ENCODE measurements at places on chromosomes 2 and 18.

DNA sequence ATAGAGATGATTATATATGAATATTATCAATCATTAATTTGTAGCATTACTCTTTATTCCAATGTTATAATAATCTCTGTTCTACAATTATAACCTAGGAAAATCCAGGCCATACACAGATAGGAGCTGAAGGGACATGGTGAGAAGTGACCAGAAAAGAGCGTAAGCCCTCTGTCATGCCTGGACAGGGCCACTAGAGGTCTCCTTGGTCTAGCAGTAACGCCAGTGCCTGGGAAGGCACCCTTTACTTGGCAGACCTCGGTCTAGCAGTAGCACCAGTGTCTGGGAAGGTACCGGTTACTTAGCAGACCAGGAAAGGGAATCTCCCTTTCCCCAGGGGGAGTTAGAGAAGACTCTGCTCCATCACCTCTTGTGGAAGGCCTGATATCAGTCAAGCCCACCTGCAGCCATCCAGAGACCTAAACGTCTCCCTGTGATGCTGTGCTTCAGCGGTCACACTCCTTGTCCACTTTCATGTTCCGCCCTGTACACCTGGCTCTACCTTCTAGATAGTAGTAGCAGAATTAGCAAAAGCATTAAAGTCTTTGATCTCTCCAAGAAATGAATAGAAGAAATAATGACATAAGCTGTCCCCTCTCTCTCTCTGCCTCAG, 447.5 kb upstream of the FSIP2 start:
- DNase-seq, result peak; percentile 68

GRCh38 chr2:169086893-169087467, 17.6 kb downstream of the DHRS9 start:
- DNase-seq, result no peak

- DNase-seq, result peak; percentile 63
These were observed 7.7 kb upstream of the MMADHC start for GRCh38 chr2:149595056-149595963.

- peak; percentile 85 for DNase-seq
These were observed 437.6 kb downstream of the NCKAP5 start for GRCh38 chr2:133130548-133131246.

DNA sequence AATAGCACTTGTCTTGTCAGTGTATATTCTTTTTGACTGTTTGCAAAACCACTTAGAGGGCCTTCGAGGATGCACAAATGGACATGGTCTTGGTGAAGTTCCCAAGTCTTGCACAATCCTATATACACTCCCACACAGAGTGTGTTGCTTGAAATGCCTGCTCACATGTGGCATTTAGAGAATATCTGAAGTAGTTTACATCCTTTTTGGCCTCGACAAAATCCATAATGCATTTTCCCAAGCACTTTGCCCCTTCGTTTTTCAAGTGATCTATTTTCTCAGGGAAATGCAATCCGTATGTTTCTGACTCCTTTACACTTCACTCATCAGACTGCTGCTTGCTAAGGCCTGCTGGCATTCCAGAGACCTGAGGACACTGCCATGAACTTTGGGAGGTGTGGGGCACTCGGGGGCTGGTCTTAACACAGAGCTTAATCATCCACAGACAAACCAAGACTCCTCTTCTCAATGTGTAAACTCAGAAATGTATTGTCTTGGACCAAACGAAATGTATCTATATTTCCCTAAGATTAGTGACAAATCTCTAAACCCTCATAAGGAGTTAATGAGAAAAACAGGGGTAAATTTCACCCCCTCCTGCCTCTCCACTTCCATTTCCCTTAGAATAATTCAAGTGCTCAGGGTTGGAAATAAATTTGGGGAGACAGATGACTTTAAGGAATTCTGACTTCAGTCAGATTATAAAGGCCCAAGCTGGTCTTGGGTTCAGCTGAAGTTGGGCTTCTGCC, 219.3 kb upstream of the APCDD1 start:
- peak; percentile 3 for DNase-seq

- DNase-seq, result peak; percentile 21
These were observed 107.2 kb upstream of the L3MBTL4 start for GRCh38 chr18:6521803-6522418.

- DNase-seq, result no peak
These were observed 684.6 kb upstream of the FANCL start for GRCh38 chr2:58925676-58926081.

- peak; percentile 68 for DNase-seq
These were observed 95.3 kb downstream of the EVA1A start for GRCh38 chr2:75465317-75465984.

- no peak for DNase-seq
These were observed 75.2 kb downstream of the SEPTIN10 start for GRCh38 chr2:109538546-109538945.

GRCh38 chr2:40204268-40204667, 247.6 kb downstream of the SLC8A1 start:
- DNase-seq, result no peak

DNA sequence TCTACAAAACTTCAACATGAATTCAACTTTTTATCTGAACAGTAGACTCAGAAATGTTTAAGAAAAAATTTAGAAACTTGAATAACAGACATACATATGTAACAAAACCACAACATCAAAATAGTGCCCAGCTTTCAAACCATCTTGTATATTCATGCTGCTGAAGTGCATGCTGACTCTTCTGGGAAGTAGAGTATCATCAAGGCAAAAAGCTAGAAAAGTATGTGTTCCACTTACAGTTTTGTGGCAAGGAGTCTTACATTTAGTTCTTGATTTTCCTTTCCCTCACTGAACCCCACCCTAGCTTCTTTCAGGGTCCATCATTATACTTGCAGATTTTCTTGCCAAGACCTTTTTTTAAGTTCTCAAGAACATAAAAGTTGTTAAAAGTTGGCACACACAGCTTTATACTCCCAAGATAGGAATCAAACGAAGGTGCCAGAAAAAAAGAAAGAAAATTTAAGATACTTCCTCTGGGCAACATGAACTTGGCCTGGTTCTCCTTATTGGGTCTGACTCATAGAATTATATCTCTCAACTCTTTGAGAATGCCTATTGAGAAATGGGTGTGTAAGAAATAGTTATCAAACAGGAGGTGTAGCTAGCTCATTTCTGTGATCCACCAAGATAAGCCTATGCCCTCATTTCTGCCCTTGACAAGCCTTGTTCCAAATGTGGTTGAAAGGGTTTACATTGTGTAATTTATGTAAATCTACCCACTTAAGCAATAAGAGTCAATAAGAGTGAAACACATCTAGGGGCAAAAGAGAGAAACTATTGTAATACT, 667.6 kb upstream of the ACVR2A start:
- DNase-seq, result no peak

DNA sequence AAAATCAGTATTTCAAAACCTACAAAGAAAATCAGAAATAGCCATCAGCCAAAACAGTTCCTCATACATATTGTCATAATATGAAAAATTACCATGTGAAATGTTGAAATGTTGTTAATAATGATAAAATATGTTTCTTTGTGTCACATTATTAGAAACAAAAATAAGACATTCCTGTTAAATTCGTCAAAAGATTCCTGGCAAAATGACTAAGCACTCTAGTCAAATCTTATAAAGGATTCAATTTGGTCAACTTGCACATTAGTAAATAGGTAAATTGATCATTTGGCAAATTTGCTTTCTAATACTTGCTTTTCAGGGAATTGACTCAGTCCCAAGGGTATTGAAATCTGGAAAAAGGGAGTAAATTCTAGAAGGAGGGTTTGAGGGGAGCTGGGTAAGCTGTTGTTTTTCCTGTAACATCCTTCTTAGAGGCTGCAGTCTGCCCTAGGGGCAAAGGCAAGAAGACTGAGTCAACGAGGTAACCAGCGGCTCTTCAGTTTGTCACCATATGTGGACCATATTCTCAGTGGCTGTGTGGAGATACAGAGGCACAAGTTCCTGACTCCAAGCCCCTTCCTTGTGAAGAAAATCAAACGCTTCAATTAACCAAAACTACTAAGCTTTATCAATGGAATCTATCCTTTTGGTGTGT, 482.3 kb downstream of the TNS1 start:
- DNase-seq, result peak; percentile 77

DNA sequence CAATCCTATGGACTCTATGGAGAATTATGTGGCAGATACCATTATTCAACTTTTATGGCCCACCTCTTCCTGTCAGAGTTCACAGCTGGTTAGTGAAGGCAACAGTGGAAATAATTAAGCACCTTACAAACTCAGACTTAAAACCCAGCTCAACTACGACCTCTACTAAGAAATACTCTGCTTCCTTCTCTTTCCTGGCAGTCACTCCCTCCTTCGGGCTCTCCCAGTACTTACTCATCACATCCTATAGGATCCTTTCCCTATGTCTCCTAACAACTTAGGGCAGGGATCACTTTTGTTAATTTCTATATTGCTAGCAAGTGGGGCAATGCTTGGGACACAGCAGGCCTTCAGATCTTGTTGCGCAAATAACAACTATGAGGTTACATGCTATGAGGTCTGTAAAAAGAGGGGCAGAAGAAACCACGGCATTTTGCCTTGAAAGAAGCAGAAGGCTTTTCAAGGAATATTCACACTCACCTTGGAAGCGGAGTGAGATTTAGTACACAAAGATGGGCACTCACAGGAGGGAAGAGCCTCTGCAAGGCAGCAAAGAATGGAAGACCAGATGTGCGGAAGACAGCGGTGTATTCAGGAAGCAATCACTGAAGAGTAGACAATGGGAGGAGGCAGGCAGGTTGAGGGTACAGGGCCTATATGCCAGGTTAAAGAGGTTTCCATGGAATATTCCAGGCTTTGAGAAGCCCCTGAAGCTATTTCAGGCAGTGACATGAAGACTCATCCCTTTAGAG, 2.1 kb downstream of the STK39 start:
- DNase-seq, result peak; percentile 47

GRCh38 chr2:74010087-74010541, 25.4 kb downstream of the TET3 start:
- DNase-seq, result no peak

GRCh38 chr2:31402388-31402787, 12.2 kb downstream of the XDH start:
- DNase-seq, result peak; percentile 63

DNA sequence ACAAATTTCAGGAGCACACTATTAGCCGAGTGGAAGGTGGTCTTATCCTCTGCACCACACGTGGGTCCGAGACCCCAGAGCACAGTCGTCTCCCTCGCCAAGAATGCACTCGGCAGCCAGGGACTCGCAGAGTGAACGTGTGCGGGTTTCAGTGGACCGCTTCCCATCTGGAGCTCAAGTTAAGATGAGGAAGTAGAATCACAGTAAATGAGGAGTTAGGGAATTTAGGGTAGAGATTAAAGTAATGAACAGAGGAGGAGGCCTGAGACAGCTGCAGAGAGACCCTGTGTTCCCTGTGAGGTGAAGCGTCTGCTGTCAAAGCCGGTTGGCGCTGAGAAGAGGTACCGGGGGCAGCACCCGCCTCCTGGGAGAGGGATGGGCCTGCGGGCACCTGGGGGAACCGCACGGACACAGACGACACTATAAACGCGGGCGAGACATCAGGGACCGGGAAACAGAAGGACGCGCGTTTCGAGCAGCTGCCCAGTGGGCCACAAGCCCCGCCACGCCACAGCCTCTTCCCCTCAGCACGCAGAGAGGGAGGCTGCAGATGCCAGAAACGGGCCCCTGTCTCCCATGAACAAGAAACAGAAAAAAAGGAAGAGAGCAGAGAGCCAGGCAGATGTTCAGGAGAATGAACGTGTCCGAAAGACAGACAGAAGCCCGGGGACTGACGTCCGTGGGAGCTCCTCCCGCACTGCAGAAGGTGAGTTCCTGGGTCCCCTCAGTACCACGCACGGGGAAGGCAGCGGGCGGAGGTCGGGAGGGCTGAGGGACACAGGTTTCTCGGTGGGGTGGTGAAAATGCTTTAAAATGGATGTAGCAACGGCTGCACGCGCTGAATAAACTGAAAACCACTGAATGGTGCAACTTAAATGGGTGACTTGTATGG, 5.4 kb upstream of the KCNG2 start:
- DNase-seq, result no peak

- no peak for DNase-seq
These were observed 9.1 kb downstream of the PCARE start for GRCh38 chr2:29065068-29065811.

GRCh38 chr2:212912445-212913103, 238.8 kb downstream of the IKZF2 start:
- peak; percentile 81 for DNase-seq

DNA sequence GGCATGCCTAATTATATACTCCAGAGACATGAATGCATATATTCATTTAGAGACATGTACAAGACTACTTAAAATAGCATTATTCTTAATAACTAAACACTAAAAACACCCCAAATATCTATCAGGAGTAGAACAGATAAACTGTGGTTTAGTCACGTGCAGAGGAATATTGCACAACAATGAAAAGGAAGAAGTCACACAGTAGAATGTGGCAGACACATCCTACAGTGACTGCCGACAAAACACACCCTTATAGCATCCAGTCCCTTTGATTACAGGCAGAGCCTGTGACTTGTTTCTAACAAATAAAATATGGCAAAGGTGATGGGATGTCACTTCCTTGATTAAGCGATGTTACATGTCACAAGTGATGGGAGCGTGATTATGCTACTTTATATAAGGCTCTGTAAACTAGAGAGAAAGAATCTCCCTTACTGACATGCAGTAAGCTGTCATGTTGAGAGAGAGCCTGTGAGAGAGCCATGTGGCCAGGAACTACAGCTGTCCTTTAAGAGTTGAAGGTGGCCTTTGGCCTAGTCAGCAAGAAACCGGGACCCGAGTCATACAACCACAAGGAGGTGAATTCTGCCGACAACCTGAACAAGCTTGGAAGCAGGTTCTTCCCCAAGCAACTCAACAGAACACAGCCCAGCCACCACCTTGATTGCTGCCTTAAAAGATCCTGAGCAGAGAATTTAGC, 39.1 kb upstream of the LGALSL start:
- DNase-seq, result no peak

- no peak for DNase-seq
These were observed 223.8 kb upstream of the SYT4 start for GRCh38 chr18:43501099-43501498.

DNA sequence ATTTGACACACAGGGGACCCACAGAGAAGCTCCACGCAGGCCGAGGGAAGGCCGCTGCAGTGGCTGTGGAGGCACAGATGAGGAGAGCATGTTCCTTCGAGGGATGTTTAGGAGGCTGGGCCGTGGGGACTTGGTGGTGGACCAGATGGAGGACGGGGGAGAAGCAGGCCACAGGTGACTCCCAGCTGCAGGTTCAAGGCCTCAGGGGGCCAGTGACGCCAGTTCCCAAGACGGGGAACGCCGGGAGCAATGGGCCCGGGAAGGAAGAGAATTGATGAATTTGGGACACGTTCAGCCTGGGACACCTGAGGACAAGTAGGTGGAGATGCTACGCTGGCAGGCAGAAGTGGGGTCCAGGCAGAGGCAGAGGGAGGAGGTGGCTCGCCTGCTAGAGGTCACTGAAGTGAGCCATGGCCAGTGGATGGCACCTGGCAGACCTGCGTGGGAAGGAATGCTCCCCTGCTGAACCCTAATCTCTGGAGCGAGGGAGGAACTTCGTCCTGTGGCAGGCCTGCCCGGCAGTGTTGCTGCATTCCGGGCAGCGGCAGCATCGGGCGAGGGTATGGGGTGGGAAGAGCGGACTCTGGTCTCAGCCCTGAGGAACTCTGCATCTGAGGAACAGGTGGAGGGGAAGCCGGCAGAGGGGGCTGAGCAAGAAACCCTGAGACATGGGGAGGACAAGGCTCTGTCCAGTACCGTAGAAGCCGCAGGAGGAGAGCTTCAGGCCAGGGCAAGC, 25.2 kb upstream of the HPCAL1 start:
- no peak for DNase-seq

- no peak for DNase-seq
These were observed 39.5 kb downstream of the PSD4 start for GRCh38 chr2:113213061-113213930.

- peak; percentile 84 for DNase-seq
These were observed 104.2 kb downstream of the CCDC85A start for GRCh38 chr2:56287974-56288373.
